ENCODE measurements at places on chromosomes 12 and 14.
A peak's percentile ranks its signal among the peaks of the same experiment; 100 is the strongest.

GRCh38 chr12:74441872-74442271 lies 95.8 kb upstream of the ATXN7L3B start:
- DNase-seq = no peak

DNA sequence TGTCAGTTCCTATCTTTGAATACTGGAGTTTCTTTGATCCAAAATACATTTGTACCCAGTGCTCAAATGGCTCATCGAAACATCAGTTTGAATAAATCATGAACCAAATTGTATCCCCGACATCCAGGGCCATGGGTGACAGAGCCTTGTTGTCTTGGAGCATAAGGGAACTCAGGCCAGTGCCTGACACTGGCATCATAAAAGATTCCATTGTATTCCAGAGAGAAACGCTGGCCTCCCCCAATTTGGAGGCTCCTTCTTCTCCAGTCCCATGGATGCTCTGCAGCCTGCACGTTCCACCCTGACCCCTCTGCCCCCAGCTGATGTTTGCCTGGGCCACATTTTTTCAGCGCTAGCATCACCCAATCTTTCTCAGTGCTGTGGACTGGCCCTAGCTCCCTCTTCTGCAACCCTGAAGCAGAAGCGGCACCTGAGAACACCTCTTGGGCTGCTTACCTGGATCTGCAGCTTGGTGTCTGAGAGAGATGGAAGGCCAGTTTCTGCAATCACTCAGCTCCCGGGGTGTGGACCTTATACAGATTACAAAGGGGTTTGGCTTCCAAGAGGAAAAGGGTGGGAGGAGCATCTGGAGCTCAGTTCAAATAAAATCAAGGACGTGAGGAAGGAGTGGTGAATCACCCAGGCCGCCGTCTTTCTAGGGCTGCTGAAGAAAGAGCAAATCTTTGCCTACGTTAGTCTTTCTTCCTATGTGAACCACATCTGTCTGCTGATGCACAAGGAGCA lies at the start of gene RNASE1:
RNASE1 (minus strand) TSS at position 504 of the 744 bp plus-strand sequence. CDS start 776 bp downstream, outside the sequence.
- DNase-seq = no peak

GRCh38 chr14:91229005-91229382 lies 15.5 kb downstream of the GPR68 start:
- DNase-seq = no peak

GRCh38 chr14:59474172-59474571 lies 9.0 kb upstream of the GPR135 start:
- DNase-seq = no peak

DNA sequence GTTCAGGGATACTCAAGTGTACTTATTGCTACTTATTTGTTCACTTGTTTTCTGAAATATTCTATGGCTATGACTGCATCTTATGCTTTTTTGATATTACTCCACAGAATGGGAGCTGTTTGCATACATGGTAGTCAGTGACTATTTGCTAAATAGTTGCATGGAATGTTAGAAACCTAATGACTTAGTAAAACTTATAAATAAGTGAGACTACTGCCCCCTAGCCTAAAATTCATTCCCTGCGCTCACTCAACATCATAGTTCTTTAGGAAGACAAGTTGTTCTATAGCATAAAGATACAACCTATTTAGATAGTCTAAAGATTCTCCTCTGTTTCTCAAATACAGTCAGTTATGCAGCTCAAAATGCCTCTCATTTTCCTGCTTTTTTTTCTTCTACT lies 305.5 kb downstream of the CEP128 start:
- DNase-seq = no peak

DNA sequence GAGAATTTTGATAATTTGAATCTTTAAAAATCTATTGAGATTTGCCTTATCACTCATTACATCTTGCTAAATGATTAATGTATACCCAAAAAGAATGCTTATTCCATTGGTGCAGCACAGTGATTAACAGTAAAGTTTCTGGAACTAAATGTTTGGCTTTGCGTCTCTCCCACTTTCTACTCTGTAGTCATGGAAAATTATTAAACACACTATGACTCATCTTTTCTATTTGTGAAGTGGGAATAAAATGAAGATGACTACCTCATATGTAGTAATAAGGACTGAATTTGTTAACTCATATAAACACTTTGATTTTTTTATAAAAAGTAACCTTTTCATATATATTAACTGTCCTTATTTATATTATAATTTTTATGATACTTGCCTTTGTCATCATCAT lies 118.1 kb downstream of the RERGL start:
- no peak for DNase-seq

DNA sequence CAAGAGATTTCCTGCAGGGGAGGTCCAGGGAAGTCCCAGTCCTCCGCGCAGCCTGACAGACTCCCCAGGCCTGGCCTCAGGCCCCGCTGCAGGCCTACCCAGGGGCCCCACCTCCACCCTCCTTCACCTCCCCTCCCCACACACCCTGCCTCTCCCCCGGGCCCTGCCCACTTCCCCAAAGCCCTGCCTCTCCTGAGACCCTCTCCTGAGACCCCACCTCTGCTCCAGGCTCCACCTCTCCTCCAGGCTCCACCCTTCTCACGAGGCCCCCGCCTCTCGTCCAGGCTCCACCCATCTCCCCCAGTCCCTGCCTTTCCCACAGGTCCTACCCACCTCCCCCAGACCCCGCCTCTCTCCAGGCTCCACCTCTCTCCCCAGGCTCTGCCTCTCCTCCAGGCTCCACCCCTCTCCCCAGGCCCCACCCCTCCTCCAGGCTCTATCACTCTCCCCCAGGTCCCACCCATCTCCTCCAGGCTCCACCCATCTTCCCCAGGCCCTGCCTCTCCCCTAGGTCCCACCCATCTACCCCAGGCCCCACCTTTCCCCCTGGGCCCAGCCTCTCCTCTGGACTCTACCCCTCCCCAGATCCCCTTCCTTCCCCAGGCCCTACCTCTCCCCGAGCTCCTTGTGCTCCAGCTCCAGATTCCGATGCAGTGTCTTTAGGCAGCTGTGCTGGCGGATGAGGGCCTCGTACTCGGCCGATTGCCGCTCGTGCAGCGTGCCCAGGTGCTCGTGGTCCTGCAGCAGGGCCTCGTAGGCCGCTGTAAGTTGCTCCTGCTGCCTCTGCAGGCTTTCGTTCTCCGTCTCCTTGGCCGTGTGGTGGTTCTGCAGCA lies 58.8 kb upstream of the GPR68 start:
- peak; percentile 80 for DNase-seq

GRCh38 chr14:72884386-72884785 lies 9.5 kb downstream of the DPF3 start:
- no peak for DNase-seq

GRCh38 chr12:2495417-2496112 lies 299.2 kb upstream of the FKBP4 start:
- DNase-seq = no peak

Measured in spinal cord (tissue), 10 donors.